ENCODE measurements at places on chromosomes 2 and 18. TPM values are rescaled to one million over a fixed set of nuclear protein-coding genes. Genes with fewer than 3 reads are reported as not detected.

DNA sequence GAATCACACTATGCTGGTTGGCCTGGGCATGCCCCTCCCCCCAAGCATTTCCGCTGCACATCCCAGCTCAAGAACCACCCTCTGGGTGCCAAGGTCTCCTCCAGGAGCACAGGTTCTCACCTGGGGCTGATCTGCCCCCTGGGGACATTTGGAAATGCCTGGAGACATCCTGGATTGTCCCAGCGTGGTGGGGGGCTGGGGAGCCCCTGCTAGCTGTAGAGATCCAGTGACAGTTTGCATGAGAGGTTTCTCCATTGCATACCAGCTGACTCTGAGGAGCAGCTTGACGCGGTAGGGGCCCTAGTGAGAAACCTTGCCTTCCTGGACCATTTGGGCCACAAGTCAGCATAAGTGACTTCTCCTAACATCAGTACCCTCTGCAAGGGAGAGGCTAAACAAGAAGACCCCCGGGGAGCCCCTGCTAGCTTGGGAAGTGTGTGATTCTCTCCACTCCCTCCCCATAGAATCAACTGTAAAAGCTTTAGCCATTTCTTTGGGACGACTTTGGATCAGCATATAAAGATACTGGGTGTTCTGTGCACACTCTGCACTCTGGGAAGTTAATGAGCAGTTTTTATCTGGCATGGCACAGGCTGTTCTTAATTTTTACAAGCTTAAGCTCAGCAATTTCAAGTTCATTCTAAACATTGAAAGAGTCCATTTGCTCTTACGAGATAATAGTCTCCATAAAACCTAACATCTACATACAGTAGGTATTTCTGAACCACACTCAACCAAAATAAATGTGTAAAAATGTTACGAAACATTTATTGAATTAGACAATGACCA is 94.1 kb downstream of the GBX2 start:
- H3K27me3 ChIP-seq, result no peaks in the 10 kb centered on the region
- no peak overlapping the region for H3K27ac ChIP-seq
- no peak for DNase-seq

- H3K4me3 ChIP-seq, result no peak overlapping the region
- no peaks in the 10 kb centered on the region for H3K27me3 ChIP-seq
- DNase-seq, result no peak
- no peaks in the 10 kb centered on the region for H3K36me3 ChIP-seq
- H3K4me1 ChIP-seq, result no peaks in the 10 kb centered on the region
Measured at GRCh38 chr2:35447821-35448220, 907.8 kb upstream of the CRIM1 start.

DNA sequence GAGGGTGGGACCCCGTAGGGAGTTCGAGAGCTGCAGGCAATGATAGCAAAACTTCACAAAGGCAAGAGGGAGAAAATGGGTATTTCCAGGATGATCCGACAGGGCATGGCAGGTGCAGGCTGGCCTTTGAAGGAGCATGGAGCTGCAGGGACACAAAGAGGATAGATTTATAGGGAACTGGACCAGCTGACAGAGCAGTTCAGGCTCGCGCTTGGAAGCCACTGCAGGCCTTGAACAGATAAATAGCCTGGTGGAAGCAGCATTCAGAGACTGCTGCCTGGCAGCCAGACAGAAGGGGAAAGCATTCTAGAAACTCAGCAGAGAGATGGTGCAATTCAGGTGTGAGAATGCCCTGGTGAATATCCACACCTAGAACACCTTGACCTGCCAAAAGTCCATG is 29.3 kb upstream of the CREG2 start:
- DNase-seq, result no peak
- H3K27me3 ChIP-seq, result no peaks in the 10 kb centered on the region
- no peak overlapping the region for H3K4me3 ChIP-seq
- H3K27ac ChIP-seq, result no peak overlapping the region
- H3K4me1 ChIP-seq, result no peaks in the 10 kb centered on the region
- H3K36me3 ChIP-seq, result no peaks in the 10 kb centered on the region

- no peaks in the 10 kb centered on the region for H3K36me3 ChIP-seq
- DNase-seq, result no peak
- H3K4me3 ChIP-seq, result no peak overlapping the region
- no peaks in the 10 kb centered on the region for H3K4me1 ChIP-seq
- no peak overlapping the region for H3K27ac ChIP-seq
Measured at GRCh38 chr2:223008956-223009355, 43.0 kb upstream of the KCNE4 start.

GRCh38 chr18:13809043-13809430 is 14.9 kb upstream of the MC5R start:
- H3K27ac ChIP-seq, result peak overlapping the region; percentile 71
- no peaks in the 10 kb centered on the region for H3K36me3 ChIP-seq
- no peaks in the 10 kb centered on the region for H3K27me3 ChIP-seq
- DNase-seq, result no peak

- H3K27ac ChIP-seq, result no peak overlapping the region
- peaks cover 52% of the 10 kb centered on the region for H3K36me3 ChIP-seq
- H3K4me1 ChIP-seq, result no peaks in the 10 kb centered on the region
- DNase-seq, result no peak
- H3K4me3 ChIP-seq, result no peak overlapping the region
Measured at GRCh38 chr2:12733846-12734245, 17.1 kb downstream of the TRIB2 start.

The VIL1 gene
- total RNA-seq, result 7.0 TPM

GRCh38 chr18:49563130-49563540 is 1.3 kb downstream of the LIPG start:
- H3K27me3 ChIP-seq, result peaks cover 10% of the 10 kb centered on the region
- peaks cover 14% of the 10 kb centered on the region for H3K36me3 ChIP-seq

Measured in H1 (cell line).